ENCODE measurements at places on chromosomes 3 and 15.
A peak's percentile ranks its signal among the peaks of the same experiment; 100 is the strongest.

DNA sequence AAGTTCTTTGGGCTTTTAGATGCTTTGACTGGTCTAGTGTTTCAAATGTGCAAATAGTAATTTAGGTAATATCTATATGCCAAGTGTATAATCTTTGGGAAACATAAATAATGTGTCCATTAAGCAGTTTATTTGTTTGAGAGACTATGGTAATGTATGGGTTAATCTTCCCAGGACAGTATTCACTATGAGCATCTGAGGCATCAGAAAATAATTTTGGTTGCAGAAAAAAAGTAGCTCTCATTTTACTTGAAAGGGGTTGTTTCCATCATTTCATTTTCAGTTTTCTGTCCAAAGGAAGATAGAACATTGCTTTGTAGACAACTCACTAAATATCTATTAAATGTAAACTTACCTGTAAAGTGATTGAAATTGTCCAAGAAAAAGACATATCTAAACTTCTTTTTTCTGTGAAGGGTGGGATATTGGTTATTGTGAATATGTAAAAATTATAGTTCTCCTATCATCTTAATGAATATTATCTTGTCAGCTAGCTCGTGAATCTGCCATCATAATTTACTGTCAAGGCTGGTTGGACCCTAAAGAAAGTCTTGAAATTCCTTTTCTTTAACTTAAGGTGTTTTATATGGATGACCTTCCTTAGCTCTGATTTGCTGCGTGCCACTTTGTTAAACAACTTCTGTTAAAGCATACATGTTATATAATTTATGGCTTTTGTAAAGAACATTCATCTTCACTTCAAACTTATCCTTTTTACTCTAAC, 108.8 kb downstream of the EPHA3 start:
- DNase-seq = no peak

- DNase-seq = no peak
These were observed 31.7 kb downstream of the ATP2C1 start for GRCh38 chr3:130925628-130926027.

GRCh38 chr15:75921732-75922703, 18.3 kb downstream of the FBXO22 start:
- peak; percentile 19 for DNase-seq

DNA sequence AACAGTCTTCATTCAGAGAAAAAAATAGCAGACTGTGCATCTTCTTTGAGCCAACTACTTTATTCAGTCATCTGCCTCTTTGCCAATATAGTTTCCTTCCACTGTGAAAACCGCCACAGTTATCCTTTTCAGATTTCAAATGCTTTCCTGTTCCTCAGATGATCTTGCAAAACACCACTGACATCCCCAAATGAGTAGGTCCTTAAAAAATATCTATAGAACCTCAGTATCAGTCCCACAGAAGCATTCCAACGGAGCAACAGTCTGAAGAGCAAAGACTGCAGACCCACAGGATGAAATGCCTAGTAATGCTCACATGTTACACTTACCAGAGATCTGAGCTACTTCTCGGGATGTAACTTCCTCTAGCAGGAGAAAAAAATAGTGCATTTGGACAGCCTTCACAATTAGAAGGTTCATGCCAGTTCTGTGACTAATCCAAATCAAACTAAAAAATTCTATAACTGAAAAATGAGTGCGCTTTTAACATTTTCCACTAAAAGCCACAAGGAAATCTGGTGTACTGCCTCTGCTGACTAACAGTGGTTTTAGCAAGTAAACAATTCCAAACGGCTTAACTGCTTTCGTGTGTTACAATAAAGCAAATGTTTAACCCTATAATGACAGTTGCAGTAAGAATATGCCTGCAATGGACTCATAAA, at the start of gene ANKRD28:
Gene ANKRD28, minus strand, starts transcription at position 338 of the 662 bp plus-strand sequence. CDS start 1,458 bp downstream, outside the sequence.
- peak; percentile 17 for DNase-seq

GRCh38 chr3:143824735-143825385, 23.4 kb downstream of the SLC9A9 start:
- no peak for DNase-seq

GRCh38 chr15:93146601-93147000, 57.6 kb upstream of the RGMA start:
- DNase-seq = no peak

GRCh38 chr3:144660186-144660585, 688.6 kb downstream of the DIPK2A start:
- DNase-seq = no peak

DNA sequence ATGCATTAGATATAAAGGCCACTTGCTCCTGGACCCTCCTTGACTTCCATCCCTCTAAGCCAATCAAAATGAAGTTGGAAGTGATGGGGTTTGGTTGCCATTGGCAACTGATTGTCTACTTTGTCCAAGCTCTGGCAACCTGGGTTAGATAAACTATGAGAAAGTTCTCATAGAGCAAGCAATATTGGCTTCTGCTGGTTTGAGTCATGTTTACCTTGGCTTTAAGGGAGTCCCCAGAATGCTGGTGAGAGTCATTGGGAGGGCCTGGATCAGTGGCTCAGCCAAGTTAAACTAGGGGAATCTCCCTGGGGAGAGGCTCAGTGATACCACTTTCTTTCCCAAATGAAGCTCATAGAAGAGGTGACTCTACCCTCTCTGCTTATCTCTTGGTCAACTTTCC, 176.3 kb upstream of the ROPN1 start:
- no peak for DNase-seq

DNA sequence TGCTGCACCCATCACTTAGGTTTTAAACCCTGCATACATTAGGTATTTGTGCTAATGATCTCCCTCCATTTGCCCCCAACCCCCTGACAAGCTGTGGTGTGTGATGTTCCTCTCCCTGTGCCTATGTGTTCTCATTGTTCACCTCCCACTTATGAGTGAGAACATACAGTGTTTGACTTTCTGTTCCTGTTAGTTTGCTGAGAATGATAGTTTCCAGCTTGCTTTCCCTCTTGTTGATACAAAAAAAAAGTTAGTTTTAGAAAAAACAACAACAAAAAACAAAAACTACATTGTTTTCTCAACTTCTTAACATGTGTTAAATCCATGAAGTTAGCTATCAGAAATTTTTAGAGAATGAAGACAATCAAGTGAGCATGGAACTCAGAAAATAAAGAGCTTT, 953.0 kb downstream of the VGLL3 start:
- DNase-seq = no peak

- no peak for DNase-seq
These were observed 18.8 kb downstream of the MYL3 start for GRCh38 chr3:46844397-46844796.

DNA sequence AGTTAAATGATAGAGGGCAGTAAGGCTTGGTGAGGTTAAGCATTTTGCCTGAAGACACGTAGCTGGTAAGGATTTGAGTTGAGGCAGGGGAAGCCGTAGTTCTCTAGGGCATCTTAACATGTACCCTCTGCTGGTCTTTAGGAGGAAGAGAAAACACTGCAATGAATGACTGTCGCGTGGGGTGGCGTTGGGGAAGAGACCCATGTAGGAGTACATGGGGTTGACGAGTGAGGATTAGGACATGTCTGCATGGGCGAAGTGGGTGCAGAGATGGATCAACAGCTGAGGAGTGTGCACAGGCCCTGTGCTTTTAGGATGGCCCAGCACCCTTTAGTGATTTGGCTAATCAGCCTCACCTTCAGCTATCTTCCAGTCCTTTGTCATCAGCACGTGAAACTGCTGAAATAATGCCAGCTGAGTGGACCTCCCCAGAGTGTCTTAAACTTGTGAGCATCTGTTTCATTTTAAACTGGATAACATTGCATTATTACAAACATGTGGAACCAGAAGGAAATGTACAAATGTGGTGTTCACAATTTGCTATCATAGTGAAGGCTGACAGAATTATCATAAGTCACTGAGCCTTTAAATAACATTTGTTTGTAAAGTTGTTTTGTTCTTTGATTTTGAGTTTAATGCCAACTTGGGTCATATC, 15.3 kb downstream of the P2RY14 start:
- DNase-seq = no peak

DNA sequence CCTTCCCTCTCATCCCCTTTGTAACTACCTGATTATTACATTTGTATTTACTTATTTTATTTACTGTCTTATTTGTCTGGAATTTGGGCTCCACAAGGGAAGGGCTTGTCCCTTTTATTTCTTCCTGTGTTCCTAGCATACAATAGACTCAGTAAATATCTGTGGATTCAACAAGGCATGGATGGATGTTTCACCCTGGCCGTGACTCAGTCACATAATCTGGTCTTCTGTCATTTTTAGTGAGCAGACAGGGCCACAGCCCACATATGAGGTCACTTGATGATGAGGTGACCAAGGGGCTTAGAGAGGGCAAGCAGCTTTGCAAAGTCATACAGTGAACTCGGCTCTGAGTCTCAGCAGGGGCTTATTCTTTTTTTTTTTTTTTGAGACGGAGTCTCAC, 7.8 kb upstream of the DAG1 start:
- DNase-seq = no peak

GRCh38 chr15:40940296-40940801, 11.2 kb downstream of the DLL4 start:
- DNase-seq = peak; percentile 43

GRCh38 chr3:36736301-36736700, 28.1 kb downstream of the DCLK3 start:
- DNase-seq = no peak

- no peak for DNase-seq
These were observed 1220.6 kb upstream of the CADM2 start for GRCh38 chr3:83738202-83738601.

DNA sequence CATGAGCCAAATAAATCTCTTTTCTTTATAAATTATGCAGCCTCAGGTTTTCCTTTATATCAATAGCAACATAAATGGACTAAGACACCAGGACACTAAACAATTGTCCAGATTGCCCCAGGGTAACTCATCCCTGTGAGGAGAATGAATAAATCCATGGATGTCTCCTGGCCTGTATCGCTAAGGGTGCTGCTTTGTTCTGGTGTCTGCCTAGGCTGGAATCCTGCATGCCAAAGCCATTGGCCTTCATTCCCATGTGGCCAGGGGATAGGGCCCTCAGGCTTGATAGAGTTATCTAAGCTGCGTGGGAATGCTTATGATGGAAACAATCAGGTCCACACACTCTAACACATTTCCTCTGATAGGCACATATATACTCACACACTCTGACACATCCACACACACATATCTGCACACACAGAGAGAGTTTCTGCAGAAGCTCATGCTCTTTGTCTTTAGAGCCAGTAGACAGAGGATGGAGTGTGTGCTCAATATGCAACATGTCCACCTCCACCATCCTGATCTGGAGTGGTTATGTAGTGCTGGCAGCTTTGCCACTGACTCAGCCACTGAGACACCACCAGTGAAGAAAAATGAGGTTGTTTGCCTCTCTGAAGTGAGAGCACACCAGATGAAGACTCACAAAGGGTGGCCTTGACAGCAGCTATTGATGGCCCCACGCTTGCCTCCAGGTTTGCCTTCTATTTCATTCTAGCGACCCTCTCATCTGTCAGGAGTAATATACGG, 24.0 kb upstream of the DGKG start:
- DNase-seq = no peak

DNA sequence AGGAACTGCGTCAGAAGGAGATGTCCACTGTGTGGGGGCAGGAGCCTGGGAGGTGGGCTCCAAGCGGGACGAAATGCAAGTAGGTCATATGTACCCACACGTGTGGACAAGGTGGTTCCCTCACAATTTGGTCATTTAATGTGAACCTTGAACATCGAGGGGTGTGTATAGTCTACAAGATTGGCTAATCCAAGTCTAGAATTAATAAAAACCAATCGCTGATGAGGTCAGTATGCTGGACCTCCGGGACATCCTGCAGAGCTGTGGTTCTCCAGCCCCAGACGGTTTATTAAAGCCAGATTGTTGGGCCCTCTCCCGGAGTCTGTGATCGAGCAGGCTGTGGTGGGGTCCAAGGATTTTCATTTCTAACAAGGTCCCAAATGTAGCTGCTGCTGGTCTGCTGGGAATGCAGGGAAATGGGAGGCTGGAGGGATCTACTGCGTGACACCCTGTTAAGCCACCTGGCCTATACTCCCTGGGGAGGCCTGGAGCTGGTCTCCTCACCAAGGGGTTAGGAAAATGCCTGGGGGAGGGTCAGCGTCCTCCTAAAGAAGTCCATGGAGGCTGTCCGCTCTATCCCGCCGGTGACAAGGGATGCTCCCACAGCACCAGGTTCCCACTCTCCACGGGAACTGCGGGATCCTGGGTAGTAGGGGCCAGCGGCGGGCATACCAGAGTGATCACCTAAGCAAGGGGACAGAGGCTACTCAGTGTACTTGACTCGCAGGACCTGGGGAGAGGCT, 25.1 kb downstream of the PCSK6 start:
- no peak for DNase-seq

DNA sequence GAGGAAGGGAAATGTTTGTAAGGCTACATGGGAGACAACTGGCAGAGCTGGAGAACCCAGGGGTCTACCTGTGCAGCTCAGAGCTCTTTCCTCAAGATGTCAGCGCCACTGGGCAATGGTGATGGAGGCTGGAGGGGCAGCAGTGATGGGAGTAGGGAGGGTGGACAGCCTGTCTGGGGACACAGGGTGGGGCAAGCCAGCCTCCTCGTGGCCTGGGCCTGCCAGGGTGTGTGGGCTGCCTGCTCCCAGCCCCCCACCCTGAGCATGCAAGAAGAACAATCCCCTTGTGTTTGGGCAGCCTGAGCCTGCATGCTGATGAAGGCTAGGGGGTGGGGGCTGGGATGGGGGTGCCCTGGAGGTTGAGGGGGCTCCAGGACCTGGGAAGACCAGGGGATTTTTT, 1.2 kb downstream of the PCBP4 start:
- no peak for DNase-seq

- DNase-seq = no peak
These were observed 73.0 kb downstream of the MYO9A start for GRCh38 chr15:72044956-72045355.

GRCh38 chr15:63136742-63137141, 15.1 kb downstream of the LACTB start:
- no peak for DNase-seq

- DNase-seq = no peak
These were observed 7.6 kb upstream of the GATA2 start for GRCh38 chr3:128500556-128500955.

GRCh38 chr3:188760408-188760807, 411.4 kb upstream of the TPRG1 start:
- no peak for DNase-seq

Measured in activated CD4-positive, alpha-beta T cell treated with anti-CD3 and anti-CD28 coated beads for 36 hours (primary cell).